CD4-positive, alpha-beta T cell treated with Interleukin-21 for 1 hour (primary cell): ENCODE measurements at places on chromosomes 11 and 22.

- DNase-seq, result no peak
Observed at GRCh38 chr11:19713196-19714021, 772 bp downstream of the NAV2 start.

DNA sequence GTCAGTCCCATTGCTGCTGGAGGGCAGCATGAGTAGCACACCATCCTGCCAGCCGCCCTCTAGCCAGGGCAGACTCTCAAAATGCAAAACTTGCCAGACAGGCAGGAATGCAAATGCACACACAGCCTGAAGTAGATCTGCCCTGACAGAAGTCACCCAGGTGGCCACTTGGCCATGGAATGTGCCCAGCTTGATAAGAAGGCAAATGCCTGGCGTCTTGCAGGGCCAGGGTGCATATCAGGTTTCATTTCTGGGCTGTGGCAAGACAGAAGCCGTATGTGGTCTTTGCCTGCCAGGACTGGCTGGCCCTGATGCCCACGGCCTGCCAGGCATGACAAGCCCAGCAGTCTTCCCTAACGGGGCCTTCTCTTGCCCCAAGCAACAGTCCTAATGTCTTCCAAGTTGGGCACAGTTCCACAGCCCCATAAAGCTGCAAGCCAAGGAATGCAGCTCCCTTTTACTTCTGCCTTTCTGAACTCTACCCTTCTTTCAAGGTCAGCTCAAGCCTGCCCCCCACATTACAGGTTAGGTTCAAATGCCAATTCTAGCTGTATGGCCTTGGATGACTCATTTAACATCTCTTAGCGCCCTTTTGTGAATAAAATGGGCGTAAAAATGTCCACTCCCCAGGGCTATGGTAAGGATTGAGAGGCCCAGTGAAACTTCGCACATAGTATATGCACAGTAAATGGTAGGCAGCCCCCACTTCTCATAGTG, 29.7 kb downstream of the POU2AF3 start:
- DNase-seq, result no peak

DNA sequence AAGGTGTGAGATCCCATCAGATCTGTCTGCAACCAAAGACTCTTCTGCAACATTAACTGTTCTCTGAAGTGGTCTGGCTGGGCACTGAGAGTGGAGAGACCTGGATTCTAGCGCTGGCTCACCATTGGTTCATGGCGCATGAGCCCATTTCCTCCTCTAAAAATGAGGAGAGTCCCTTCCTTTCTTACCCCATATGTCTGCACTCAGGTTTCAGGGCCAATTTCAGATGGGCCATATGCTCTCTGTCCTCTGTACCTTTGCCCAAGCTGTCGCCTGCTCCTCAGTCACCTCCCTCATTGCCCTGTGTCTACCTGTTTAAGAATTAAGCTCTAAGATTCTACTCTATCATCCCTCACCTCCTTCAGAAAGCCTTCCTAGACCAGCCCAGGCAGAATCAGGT, 484.7 kb downstream of the INSC start:
- DNase-seq, result no peak

GRCh38 chr22:50626850-50627641, 906 bp downstream of the ARSA start:
- peak; percentile 19 for DNase-seq

GRCh38 chr22:22161924-22162851, 82.4 kb upstream of the VPREB1 start:
- no peak for DNase-seq

DNA sequence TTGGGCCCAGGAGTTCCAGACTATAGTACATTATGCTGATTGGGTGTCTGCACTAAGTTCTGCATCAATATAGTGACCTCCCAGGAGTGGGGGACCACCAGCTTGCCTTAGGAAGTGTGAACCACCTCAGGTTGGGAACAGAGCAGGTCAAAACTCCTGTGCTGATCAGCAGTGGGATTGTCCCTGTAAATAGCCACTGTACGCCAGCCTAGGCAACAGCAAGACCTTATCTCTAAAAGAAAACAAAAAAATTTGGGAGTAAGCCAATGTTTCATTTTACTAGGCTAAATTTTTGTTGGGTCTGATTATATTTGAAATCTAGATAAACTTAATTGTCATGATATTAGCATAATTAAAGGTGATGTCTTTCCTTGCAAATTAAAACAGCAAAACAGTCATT, 3.4 kb downstream of the DEPDC5 start:
- no peak for DNase-seq

GRCh38 chr11:94018721-94019120, 2.4 kb upstream of the HEPHL1 start:
- no peak for DNase-seq

GRCh38 chr11:93525601-93526345, 17.4 kb downstream of the SMCO4 start:
- no peak for DNase-seq

- no peak for DNase-seq
Observed at GRCh38 chr11:63841554-63841953, 2.6 kb downstream of the MARK2 start.

DNA sequence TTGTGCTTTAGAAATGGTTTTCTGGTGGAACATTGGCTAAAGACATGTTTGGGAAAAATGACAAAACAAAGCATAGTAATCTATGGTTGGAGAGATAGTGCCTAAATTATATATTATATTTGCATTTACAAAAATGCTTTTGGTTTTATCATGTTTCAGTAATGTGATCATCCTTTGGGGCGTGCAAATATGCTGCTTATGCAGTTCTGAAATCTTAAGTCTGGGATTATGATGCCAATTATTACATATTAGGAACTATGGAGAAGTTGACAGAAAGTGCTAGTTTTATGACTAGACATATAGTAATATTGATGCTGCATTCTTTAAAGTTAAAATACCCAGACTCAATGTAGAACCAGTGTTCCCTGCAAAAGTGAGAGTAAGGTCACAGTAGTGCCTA, 655.0 kb downstream of the METTL15 start:
- no peak for DNase-seq

GRCh38 chr11:36425561-36426081, 84.5 kb downstream of the TRAF6 start:
- no peak for DNase-seq

DNA sequence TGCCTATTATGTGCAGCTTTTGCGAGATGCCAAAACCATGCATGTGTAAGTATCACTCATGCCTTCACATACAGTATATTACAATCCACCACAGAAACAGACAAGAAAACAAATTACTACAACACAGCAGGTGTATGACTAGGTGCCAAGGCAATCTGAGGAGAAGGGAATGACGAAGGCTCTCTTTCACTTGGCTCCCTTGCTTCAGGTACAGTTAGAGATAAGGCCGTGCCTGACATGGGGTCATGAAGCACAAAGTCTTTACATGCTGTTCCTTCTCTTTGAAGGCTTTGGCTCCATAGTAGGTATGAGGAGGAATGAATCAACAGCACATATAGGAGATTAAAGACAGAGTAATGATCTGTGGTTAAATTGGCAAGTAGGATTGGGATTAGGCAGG, 65.2 kb upstream of the FSHB start:
- no peak for DNase-seq

- no peak for DNase-seq
Observed at GRCh38 chr22:44884562-44884961, 125.2 kb downstream of the PHF21B start.

DNA sequence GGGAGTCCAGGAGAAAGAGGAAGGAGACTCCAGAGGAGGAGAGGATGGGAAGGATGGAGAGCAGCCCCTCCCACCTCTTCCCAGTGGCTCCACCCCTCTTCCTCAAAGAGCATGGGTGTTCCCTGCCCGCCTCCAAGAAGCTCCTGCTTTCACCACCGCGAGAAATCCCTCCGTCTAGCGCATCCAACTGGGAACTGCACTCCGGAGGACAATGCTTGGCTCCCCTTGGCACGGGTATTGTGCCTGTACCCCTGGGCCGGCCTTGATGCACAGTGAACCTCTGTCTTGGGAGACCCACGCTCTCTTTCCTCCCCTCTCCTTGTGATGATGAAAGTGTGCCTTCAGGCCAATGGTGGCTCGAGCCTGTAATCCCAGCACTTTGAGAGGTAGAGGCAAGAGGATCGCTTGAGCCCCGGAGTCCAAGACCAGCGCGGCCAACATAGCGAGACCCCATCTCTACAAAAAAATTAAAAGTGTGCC, 14.9 kb upstream of the ADA2 start:
- no peak for DNase-seq

DNA sequence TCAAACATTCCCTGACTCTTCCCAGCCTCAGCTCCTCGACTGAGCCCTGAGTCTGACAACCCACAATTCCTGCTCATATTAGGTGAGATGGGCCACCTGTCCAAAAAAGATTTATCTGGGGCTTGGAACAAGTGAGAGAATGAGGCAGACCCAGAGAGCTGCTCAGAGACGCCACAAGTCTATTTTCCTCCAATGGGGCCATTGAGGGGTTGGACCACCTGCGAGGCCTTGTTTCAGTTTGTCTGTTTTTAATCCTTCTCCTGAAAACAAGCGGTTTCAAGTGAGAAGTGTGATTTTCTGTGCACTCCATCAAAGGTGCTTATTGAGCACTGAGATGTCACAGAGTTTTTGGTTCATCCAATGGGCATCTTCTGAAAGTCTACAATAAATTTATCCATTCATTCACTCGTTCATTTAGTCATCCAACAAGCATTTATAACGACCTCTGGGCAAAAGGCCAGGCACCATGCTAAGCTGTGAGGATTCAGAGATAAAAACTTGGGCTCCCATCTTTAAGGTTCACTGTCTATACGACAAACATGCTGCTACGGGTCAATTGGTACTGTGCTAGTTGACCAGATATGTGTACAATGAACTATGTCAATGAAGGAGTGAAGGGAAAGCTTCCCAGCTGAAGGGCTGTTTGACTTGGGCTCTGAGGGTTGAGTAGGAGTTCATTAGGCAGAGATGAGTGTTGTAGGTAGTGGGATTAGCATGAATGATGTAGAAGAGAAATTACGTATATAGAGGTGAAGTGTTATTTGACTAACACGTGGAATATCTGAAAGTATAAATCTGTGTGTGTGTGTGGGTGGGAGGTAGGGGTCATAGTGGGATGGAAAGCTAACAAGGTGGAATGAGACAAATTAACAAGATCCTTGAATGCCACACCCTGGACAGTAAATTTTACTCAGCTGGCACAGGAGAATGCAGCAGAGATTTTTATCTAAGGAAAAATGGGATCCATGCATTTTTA, 168.9 kb downstream of the MIAT start:
- no peak for DNase-seq

- no peak for DNase-seq
Observed at GRCh38 chr11:123576501-123576900, 77.9 kb downstream of the SCN3B start.

- DNase-seq, result no peak
Observed at GRCh38 chr22:36103891-36104290, 56.7 kb downstream of the APOL3 start.

- DNase-seq, result no peak
Observed at GRCh38 chr11:33615751-33616150, 84.9 kb downstream of the C11orf91 start.

- DNase-seq, result peak; percentile 36
Observed at GRCh38 chr11:78586452-78587046, 11.9 kb upstream of the NARS2 start.

DNA sequence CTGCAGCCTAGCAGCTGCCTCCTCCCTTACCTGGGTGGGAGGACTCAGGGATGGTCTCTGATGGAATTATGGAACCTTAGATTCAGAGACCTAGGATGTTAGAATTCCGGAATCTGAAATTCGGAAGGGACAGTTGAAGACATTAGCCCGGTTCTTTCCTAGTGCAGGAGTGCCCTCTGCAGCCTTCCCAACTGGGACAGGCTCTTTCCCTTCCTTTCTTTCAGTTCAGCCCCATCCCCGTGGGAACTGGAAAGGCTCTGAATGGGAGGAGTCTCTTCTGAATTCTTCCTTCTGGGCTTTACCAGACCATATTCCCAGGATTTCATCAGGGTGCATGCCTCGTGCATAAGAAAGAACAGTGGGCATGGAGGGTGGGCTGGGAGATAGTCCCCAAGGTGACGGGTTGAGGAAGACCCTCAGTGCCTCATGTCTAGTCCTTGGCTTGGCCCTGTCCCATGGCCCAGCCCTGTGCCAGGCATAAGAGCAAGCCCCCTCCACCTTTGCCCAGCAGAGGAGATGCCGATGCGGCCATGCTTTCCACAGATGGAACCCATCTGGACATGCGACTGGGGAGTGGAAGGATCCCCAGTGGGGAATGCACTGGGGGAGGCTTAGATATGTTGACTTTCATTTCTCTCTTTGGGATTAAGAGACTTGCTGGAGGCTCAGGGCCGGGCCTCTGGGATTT, 14.4 kb downstream of the DNAJB13 start:
- DNase-seq, result no peak

DNA sequence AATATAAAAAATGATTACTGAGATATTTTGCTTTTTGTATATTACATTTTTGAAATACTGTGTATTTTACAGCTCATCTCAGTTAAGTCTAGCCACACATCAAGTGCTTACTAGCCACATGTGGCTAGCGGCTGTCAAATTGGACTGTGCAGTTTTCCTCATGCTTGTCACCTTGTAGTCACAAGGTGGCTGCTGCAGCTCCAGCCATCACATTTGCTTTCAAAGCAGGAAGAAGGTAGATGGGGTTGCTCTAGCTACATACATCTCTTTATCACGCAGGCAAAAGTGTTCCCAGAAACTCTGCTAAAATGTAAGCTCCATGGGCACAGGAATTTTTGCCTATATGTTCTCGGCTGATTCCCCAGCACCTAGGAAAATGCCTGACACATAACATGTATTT, 61.5 kb downstream of the MICAL2 start:
- DNase-seq, result no peak

GRCh38 chr11:2272946-2273280, 2.5 kb upstream of the ASCL2 start:
- DNase-seq, result no peak

GRCh38 chr22:40009951-40010671, 15.4 kb downstream of the FAM83F start:
- peak; percentile 29 for DNase-seq

- no peak for DNase-seq
Observed at GRCh38 chr11:104366321-104366734, 202.4 kb upstream of the PDGFD start.

DNA sequence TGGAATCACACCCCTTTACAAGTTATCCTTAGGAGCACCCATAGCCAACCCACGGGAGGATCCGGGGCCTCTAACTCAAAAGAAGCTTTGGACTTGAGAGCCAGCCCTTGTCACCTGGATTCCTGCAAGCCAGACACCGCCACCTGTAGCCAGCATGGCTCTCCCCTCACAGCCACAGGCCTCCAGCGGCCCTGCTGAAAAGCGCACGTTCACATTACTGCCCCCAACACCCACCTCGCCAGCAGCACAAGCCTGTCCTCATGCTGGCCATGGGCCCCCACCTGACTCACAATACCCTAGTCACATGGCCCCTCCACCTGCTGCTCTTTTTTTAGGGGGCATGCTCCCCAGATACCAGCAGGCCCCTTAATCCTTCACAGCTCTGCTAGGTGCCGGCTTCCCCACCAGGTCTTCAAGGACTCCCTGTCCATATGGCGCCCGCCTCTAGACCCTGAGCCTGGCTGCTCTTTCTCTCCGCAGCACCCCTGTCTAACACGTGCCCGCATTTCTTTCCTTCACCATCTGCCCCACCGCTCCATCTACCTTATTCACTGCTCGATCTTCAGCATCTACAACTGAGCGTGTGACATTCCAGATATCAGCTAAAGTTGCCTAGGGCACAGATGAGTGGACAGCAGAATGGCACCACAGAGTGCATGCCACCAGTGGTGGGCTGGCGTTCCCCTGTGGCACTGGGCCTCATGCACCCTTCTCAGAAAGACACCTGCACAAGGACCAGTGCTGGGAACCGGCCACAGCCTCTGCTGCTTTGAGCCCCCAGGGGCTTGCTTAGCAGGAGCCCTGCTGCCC, 6.6 kb downstream of the CARS1 start:
- no peak for DNase-seq
